ENCODE measurements at places on chromosomes 2 and 18. TPM values are rescaled to one million over a fixed set of nuclear protein-coding genes. Genes with fewer than 3 reads are reported as not detected.

GALR1 gene
- not detected for total RNA-seq

MARCHF4 gene
- total RNA-seq, result not detected

CYS1 gene
- total RNA-seq, result 13.8 TPM

MARCO gene
- 28.4 TPM for total RNA-seq

DCC gene
- not detected for total RNA-seq

SERPINB12 gene
- total RNA-seq, result 0.32 TPM

REG1A gene
- total RNA-seq, result 0.96 TPM

POTEC gene
- total RNA-seq, result not detected

PTH2R gene
- not detected for total RNA-seq

LBX2 gene
- 3.0 TPM for total RNA-seq

C2orf66 gene
- total RNA-seq, result not detected

FSIP2 gene
- under 0.01 TPM for total RNA-seq

DSC2 gene
- 4.4 TPM for total RNA-seq

ACMSD gene
- total RNA-seq, result not detected

TMEM169 gene
- total RNA-seq, result 7.3 TPM

RAX gene
- total RNA-seq, result not detected

IL36B gene
- not detected for total RNA-seq

ACVR1C gene
- total RNA-seq, result not detected

REEP1 gene
- 6.4 TPM for total RNA-seq

DLX1 gene
- not detected for total RNA-seq

SPC25 gene
- not detected for total RNA-seq

LRRTM4 gene
- total RNA-seq, result not detected

EMILIN1 gene
- 301 TPM for total RNA-seq

FLACC1 gene
- 0.32 TPM for total RNA-seq

TTC32 gene
- total RNA-seq, result not detected

OTOS gene
- not detected for total RNA-seq

POU3F3 gene
- total RNA-seq, result 0.21 TPM

TFCP2L1 gene
- 5.5 TPM for total RNA-seq

TMEM182 gene
- total RNA-seq, result not detected

THSD7B gene
- total RNA-seq, result not detected

VAMP8 gene
- 10.0 TPM for total RNA-seq

CTAGE1 gene
- not detected for total RNA-seq

CCDC141 gene
- total RNA-seq, result 2.0 TPM

FSHR gene
- not detected for total RNA-seq

CAPN13 gene
- not detected for total RNA-seq

DNAH6 gene
- not detected for total RNA-seq

FRZB gene
- 42.5 TPM for total RNA-seq

MTERF4 gene
- total RNA-seq, result 50.2 TPM

KYNU gene
- total RNA-seq, result 2.3 TPM

GNLY gene
- not detected for total RNA-seq

CFAP65 gene
- not detected for total RNA-seq

TIMM21 gene
- 27.2 TPM for total RNA-seq

BUB1 gene
- total RNA-seq, result not detected

ZNF396 gene
- total RNA-seq, result 0.21 TPM

CCDC150 gene
- 7.1 TPM for total RNA-seq

KCNG2 gene
- not detected for total RNA-seq

KCNF1 gene
- total RNA-seq, result not detected

RUFY4 gene
- not detected for total RNA-seq

AFG3L2 gene
- 31.5 TPM for total RNA-seq

VIL1 gene
- not detected for total RNA-seq

Data from ascending aorta (tissue), 2 donors.